Activated CD4-positive, alpha-beta T cell treated with anti-CD3 and anti-CD28 coated beads, Interleukin-2, amount 10 ng/mL, durations not matched to agents 24 days and 14 days (primary cell): ENCODE measurements at places on chromosomes 2 and 18.

GRCh38 chr2:8704906-8705305 is 23.1 kb downstream of the ID2 start:
- no peak for DNase-seq
- peaks cover 3% of the 10 kb centered on the region for H3K27me3 ChIP-seq
- H3K36me3 ChIP-seq = no peaks in the 10 kb centered on the region
- H3K27ac ChIP-seq = no peak overlapping the region
- H3K4me1 ChIP-seq = no peaks in the 10 kb centered on the region

DNA sequence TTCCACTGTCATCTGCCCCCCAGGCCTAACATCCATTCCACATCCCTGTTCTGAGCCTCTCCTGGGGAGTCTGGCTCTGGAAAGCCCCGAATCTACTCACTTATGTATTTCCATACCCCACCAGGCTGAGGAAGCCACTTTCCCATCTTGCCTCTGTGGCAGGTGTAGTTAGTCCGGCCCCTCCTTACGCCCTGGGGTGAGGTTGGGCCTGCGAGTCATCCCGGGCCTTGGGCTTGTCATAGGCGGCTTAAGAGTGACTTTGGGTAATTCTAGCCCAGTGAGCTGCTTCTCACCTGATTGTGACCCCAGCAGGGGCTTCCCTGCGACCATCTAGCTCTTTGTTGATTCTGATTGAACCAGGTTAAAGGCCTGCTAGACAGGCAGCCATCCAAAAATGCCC is 21.1 kb downstream of the PCARE start:
- no peaks in the 10 kb centered on the region for H3K27me3 ChIP-seq
- no peak overlapping the region for H3K27ac ChIP-seq
- H3K36me3 ChIP-seq = no peaks in the 10 kb centered on the region
- no peak for DNase-seq
- no peak overlapping the region for H3K4me3 ChIP-seq

GRCh38 chr2:69535817-69536241 is 98.6 kb upstream of the NFU1 start:
- no peak overlapping the region for H3K4me3 ChIP-seq
- peaks cover 14% of the 10 kb centered on the region for H3K4me1 ChIP-seq
- H3K27ac ChIP-seq = peak overlapping the region; percentile 12
- no peaks in the 10 kb centered on the region for H3K27me3 ChIP-seq
- peaks cover 76% of the 10 kb centered on the region for H3K36me3 ChIP-seq
- no peak for DNase-seq

- no peak overlapping the region for H3K4me3 ChIP-seq
- DNase-seq = no peak
- H3K27me3 ChIP-seq = no peaks in the 10 kb centered on the region
- no peaks in the 10 kb centered on the region for H3K36me3 ChIP-seq
- H3K4me1 ChIP-seq = peaks cover 36% of the 10 kb centered on the region
Measured at GRCh38 chr2:9797681-9798556, 45.4 kb upstream of the TAF1B start.

DNA sequence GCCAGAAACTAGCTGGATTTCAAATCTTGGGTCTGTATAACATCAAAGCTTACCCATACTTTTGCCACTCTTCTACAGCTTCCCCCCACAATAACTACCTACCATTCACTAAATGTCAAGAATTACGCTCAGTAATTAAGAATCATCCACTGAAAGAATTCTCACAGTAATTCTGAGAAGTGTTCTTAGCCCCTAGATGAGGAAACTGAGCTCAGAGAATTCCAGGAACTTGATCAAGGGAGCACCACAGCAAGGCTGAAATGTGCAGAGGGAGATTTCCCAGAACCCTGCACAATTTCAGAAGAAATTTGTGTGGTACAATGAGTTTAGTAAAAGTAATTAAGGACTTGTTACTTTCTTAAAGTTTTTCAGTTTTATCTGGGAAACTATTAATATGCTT is 194.5 kb upstream of the STK17B start:
- H3K4me1 ChIP-seq = peaks cover 5% of the 10 kb centered on the region
- DNase-seq = no peak
- no peak overlapping the region for H3K4me3 ChIP-seq
- H3K27me3 ChIP-seq = peaks cover 1% of the 10 kb centered on the region
- no peak overlapping the region for H3K27ac ChIP-seq

DNA sequence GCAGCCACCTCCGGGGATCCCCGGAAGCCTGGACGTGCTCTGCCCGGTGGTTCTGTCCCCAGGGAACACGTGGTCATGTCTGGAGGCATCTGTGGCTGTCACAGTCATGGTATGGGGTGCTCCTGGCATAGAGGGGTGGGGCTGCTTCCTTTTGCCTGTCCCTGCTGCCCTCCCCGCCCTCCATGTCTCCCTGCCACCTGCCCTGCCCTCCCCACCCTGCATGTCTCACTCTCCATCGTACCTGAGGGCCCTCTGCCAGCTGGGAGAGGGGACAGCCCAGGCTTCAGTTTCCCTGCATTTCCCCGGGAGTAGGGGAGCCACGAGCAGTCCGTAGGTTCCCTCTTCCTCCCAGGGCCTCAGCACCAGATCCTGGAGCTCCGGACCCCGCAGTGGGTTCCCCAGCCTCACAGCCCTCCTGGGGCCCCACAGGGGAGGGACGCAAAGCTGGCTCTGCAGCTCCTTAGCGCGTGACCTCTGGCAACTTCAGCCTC is 90.0 kb upstream of the CTDP1 start:
- no peaks in the 10 kb centered on the region for H3K4me1 ChIP-seq
- peaks cover 20% of the 10 kb centered on the region for H3K27me3 ChIP-seq
- no peak overlapping the region for H3K27ac ChIP-seq
- no peaks in the 10 kb centered on the region for H3K36me3 ChIP-seq
- no peak overlapping the region for H3K4me3 ChIP-seq
- DNase-seq = no peak

DNA sequence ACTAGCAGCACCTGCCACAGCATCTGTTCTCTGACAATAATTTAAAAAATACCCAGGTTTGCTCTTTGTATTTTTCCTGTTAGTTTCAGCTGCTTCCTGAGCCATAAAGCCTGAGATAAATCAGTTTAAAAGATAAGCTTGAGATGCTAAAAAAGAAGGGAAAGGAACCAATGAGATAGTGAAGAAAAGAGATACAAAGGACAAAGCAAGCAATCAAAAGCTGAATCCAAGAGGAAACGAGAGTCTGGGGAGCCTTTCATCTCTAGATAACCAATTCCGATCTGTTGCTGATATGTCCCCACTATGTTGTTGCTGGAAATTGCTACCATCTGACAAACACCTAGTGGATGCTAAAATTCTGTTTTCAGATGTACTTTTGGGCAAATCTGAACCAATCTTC is 201.4 kb downstream of the RBM43 start:
- peaks cover 2% of the 10 kb centered on the region for H3K27me3 ChIP-seq
- H3K36me3 ChIP-seq = no peaks in the 10 kb centered on the region
